ENCODE measurements at places on chromosomes 16 and 17.

GRCh38 chr17:35732806-35733136 lies 1.3 kb downstream of the RASL10B start:
- DNase-seq, result no peak

- no peak for DNase-seq
These were observed 12.2 kb downstream of the AIPL1 start for GRCh38 chr17:6422654-6423241.

- DNase-seq, result no peak
These were observed 146.4 kb downstream of the IRX3 start for GRCh38 chr16:54140057-54140787.

- no peak for DNase-seq
These were observed 9.7 kb upstream of the SSTR5 start for GRCh38 chr16:1062895-1063294.

DNA sequence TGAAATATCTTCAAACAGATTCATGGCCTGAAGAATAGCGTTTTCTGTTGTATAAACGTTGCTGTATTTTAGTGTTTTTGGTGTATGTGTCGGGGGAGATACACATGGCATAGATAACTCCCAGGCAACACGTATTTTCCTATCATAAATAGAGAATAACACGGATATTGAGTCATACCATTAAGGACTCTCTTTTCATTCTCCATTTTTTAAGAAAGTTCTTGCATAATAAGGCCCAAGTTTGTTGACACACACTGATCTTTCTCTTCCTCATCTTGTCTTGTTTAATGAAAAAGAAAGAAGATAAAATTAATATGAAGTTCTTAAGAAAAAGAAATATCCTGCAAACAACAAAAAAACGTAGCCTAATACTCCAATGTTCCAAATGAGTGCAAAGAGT lies 13.4 kb downstream of the ABCA8 start:
- no peak for DNase-seq

- DNase-seq, result no peak
These were observed 149.2 kb upstream of the TBX2 start for GRCh38 chr17:61250335-61250890.

DNA sequence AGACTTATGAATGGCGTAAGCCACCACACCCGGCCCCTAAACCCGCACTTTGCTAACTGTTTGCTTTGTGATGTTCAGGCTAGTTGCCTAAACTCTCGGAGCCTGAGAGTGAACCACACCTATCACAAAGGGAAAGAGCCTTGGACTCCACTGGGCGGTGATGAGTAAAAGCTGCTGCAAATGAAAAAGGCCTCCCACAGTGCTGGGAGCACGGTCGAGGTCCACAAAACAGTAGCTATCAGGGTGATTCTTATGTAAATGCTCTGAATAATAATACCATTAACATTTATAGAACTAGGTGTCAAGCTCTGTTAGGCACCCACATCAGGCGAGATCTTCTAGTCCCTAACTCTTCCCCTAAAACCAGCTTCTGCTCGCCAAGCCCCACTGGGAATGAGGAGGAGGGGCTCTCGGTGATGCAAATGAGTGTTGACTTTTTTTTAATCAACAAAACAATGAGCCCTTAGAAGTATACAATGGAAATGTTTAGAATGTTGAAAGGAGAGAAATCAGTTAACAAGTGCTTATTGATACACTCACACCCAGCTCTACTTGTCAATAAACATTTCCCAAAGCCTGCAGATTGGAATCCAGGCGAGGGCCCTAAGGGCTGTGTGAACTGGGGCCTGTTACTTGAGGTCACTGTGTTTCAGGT lies 19.8 kb downstream of the FBRS start:
- DNase-seq, result no peak

DNA sequence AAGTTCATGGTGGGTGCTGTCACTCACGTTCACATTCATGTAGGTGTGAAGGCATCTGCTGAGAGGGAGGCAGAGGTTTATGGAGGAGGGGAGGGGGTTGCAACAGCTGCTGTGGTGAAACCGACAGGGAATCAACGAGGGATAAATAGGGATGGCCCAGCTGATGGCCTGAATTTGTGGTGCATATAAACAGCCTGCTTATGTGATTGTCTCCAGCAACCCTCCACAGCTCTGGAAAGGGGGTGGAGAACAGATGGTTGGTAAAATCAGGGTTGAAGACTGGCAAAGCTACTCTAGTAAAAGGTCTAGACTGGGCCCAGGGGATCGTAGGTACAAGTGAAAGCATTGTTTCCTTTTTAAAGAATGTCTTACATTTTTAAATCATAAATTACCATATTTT lies 53.7 kb downstream of the IQCK start:
- no peak for DNase-seq

DNA sequence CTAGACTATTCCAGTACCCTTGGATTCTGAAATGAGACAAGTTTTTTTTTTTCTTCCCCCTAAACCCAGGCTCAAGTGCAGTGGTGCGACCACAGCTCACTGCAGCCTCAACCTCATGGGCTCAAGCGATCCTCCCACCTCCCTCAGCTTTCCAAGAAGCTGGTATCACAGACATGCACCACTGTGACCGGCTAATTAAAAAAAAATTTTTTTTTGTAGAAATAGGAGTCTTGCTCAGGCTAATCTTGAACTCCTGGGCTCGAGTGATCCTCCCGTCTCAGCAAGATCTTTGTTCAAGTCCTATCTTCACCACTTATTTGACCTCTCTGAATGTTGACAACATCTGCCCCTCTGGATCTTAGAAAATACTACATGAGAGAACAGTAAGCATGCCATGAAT lies 26.6 kb upstream of the CORO6 start:
- no peak for DNase-seq

DNA sequence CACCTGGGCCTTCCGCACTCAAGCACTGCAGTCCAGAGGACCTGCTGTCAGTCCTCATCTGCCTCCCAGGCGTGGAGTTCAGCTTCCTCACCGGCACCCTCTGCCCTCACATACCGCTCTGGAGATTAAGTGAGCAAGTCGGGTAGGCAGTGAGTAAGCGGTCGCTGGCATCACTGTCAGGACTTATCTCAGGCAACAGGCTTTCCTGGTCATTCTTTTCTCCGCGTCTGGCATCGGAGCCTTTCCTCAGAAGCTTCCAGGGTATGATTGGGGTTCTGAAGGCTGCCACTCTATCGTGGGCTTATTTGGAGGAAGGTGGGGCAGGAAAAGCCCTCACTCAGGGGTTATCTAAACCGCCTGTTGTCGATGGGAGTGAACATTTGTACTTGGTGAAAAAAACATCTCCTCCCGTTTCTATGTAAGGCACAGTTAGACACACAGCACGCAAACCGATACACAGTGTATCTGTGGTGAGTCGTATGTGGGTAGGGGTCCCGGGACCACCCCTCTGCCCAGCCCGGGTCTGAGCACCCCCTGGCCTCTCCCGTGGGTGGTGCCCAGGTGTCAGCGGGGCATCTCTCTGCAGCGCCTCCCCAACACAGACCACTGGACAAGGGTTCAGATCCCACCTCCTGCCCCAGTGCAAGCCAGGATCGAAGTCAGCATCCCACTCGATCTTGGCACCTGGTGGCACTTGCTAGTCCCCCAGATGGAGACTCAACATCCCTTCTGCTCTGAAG lies 92.5 kb upstream of the PLCG2 start:
- no peak for DNase-seq

GRCh38 chr17:42135664-42136653 lies 13.4 kb downstream of the HSPB9 start:
- DNase-seq, result no peak

GRCh38 chr16:71709229-71709781 lies 15.2 kb downstream of the PHLPP2 start:
- DNase-seq, result no peak

Measured in smooth muscle cell of the brain vasculature (primary cell).